Vagina (tissue), 2 donors: ENCODE measurements at places on chromosomes 7 and 10. TPM values are rescaled to one million over a fixed set of nuclear protein-coding genes. Genes with fewer than 3 reads are reported as not detected.

- no peak for DNase-seq
Observed at GRCh38 chr10:71582019-71582418, 137.6 kb downstream of the C10orf105 start.

GRCh38 chr7:657565-658119 lies 68.9 kb upstream of the DNAAF5 start:
- no peak for DNase-seq

DNA sequence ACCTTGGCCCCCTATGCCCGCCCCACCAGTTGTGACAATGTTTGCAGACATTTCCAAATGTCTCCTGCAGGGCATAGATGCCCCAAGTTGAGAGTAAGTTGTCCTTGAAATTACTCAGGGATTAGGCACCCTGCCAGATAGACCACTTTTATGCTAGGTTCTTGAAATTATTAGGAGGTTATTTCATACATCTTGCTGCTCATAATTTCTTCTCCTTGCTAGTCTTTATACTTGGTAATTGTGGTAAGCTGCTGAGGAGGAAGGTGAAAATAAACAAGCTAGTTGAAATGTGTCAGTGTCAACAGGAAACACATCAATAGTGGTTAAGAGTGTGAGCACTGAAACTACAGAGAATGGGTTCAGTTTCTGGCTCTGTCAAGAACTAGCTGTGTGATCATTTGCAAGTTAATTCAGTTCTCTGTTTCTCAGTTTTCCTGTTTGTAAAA lies 63.7 kb upstream of the AOAH start:
- DNase-seq = no peak

DNA sequence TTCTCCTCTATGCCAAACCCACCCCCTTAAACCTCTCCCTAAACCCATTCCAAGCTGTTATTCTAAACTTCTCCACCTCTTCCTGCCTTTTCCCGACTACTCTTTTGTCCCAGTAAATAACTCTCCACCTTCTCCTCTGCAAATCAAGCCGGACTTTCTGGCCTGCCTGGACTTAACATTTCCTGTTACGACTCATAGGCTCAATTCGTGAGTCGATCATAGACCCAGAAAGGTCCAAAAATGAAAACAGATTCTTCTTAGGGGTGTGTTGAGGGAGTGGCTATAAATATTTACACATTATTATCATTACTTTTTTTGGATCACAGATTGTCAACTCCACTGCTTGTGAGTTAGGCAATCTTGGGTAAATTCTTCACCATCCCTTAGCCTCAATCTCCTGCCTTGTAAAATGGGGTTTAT lies 59.0 kb upstream of the HABP2 start:
- no peak for DNase-seq

- no peak for DNase-seq
Observed at GRCh38 chr10:131743190-131744151, 157.3 kb upstream of the PPP2R2D start.

DNA sequence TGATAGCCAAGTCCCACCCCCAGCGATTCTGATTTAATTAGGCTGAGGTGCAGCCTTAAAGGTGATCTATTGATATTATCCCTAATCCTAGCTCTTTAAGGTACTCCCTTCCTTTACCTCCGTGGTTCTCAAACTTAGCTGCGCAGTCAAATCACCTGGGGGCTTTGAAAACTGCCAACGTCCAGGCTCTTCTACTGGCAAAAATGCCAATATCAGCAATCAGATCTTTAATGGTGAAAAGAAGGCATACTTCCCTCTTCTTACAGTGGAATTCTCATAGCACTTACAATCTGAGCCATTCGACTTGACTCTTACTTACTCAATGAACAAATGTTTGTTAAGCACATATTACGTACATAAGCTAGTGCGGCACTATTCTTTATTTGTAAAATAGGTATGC lies 704 bp upstream of the SLC35B4 start:
- no peak for DNase-seq

- DNase-seq = no peak
Observed at GRCh38 chr7:141698247-141699015, 3.5 kb downstream of the DENND11 start.

DNA sequence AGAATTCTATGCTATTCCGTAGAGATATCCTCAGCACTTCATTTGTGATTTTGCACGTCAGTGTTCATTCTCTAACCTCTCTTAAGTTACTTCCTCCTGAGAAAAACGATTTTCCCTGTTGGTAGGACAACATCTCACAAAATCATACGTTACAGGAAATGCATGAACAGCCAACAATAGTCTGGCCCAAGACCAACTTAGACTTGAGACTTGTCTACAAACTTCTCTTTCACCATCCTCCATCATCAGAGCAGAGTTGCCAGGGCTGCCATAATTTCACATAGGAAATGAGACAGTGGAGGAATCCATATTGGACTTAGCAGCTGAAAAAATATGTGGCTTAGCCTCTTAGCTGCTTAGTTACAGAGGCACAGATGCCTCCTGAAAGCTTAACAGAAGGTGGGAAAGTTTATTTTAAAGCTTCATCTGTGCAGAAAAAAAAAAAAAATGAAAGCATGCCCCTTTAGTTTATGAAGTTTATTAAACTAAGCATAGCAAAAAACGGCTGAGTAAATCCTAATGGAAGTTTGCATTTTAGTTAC lies 222.5 kb upstream of the CACNA2D1 start:
- no peak for DNase-seq

GRCh38 chr7:134931487-134931886 lies 54.8 kb upstream of the AGBL3 start:
- no peak for DNase-seq

DNA sequence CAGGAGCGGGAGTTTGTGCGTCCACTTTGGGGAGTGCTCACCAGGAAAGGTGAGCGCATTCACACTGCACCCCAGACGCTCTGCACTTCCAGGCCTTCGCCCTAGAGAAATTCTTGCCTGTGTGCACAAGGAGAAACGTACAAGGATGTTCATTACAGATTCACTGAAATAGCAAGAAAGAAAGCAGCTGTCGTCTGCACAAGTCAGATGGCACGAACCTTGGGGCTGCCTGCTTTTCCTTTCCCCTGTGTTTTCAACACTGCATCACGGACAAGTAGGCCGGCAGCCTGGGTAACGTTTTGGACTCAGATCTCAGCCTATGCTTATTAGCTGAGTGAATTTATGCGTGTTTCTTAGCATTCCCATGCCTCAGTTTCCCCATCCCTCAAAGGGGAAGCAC lies 546.8 kb upstream of the FOXK1 start:
- no peak for DNase-seq

Gene RSBN1L
- total RNA-seq = 11.3 TPM
